ENCODE measurements at places on chromosomes 6 and 20.

DNA sequence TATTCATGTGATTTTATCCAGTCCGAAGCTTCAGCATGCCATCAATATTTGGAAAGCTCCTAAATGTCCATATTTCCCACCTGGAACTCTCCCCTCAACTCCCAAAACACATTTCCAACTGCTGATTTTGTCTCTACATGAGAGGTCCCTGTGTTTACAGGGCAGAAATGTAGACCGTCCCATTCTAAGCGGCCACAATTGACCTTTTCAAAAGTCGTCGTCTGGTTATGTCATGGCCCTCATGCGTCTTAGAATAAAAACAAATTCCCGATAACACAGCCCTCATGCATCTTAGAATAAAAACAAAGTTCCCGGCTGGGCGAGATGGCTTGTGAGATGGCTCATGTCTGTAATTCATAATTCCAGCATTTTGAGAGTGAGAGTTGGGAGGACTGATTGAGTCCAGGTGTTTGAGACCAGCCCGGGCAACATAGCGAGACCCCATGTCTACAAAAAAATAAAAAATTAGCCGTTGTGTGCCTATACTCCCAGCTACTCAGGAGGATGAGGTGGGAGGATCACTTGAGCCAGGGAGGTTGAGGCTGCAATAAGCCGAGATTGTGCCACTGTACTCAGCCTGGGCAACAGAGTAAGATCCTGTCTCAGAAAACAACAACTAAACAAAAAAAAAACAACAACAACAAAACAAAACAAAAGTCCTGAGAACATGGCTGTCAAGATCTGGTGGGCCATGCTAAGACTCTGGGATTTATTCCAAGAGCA lies 6.4 kb upstream of the ZNF217 start:
- no peak for DNase-seq

DNA sequence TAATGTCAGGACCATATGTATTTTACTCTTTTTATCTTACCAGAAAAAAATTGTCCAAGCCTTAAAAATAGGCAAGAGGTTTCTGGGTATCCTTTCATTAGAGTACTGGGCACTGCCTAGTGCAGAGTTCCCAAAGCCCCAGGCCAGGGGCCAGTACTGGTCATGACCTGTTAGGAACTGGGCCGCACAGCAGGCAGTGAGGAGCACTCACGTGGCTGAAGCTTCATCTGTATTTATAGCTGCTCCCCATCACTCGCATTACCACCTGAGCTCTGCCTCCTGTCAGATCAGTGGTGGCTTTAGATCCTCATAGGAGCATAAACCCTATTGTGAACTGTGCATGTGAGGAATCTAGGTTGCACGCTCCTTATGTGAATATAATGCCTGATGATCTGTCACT lies 632.9 kb downstream of the UTRN start:
- no peak for DNase-seq

DNA sequence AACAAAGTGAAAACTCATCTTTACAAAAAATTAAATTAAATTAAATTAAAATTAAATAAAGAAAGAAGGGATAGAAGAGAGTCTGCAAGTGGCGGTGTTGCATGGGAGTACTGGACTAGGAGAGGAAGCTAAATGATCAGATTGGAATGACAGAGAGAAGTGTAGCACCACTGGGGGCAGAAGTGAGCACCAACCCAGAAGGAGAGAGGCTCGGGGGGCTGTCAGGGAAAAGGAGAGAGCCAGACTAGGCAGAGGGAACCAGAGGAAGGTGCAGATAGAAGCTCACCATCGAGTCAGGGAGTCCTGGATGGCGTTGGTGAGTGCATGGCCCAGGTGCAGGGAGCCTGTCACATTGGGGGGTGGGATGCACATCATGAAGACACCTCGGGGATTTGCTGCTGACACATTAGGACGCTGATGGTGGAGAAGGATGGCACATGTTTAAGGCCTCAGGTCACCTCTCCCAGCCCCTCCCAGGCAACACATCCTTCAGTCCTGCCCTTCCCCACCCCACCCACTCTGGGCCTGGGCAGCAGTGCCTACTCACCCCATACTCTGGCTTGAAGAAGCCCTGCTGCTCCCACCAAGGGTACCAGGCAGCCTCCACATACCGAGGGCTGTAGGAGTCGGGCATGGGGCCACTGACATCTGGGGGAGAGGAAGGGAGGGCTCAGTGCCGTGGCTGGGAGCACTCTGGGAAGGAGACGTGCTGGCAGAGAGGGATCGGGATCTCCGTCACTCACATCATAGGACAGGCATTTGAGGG lies 4.0 kb downstream of the VARS1 start:
- DNase-seq: no peak

DNA sequence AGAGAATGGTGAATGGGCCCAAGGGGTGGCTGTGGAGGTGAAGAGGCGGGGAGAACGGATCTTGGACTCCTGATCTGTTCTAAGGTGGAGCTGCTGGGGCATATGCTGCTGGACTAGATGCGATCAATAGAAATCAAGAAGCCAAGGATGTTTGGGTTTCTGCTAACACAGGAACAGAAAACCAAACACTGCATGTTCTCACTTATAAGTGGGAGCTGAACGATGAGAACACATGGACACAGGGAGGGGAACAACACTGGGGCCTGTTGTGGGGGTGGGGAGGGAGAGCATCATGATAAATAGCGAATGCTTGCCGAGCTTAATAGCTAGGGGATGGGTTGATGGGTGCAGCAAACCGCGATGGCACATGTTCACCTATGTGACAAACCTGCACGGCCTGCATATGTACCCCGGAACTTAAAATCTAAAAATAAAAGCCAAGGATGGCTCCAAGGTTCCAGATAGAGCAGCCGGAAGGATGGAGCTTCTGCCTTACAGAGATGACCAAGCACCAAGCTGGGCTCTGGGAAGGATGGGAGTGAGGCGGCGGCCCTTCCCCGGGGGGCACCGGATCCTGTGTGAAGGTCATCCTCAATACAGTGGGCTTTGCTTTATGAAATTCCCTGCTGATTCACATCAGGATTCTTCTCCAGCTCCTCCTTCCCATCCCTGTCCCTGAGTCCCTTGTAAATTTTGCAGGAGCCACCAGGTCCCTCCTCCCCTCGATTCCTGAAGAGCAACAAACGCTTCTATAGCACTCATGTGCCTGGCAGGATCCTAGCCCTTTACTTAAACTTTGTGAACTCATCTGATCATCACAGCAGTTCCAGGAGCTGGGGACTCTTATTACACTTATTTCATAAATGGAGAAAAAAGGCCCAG lies 109.2 kb upstream of the PTPN1 start:
- DNase-seq: no peak

DNA sequence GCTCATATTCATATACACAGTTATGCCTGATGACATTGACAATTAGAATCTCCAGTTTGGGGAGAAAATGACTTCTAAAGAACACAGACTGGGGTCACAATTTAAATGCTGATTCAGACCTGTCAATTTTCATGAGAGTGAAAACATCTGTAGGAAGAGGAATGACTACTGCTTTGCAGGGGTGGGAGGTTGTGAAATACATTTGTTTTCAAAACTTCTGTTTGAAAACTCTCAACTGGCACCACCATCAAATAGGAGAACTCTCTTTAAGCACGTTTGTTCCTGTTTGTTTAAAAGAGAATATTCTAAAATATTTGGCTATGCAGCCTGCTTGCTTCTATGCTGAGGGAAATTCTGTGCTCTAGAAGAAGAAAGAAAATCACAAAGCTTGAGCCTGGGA lies 50.8 kb upstream of the ADGRF5 start:
- DNase-seq: no peak

DNA sequence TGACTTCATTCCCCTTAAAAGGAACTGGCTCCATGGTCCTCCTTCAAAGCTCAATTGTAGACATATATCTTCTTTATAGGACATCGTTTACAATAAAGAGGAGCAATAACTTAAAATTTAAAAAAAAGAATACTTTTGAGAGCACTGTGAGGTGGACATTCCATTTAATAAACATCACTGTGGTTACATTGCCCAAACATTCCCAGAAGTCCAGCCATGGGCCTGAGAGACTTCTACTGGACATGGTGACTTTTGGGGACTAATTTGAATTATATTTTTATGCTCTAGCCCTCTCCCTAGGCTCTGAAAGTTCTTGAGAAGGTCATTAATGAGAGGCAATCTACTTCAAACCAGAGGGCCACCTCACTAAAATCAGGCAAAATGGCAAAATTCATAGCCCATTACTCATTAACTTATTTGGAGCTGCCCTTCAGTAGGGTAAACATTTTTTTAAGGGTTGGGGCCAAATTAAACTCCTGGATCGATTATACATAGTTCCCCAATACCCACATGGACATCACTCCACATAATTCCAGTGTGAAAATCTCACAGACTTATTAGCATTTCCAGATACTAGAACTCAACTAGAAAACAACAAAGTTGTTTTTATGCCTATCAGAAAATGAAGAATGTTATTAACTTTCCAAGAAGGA lies 17.1 kb downstream of the ISM1 start:
- no peak for DNase-seq

- no peak for DNase-seq
Observed at GRCh38 chr6:15451738-15452137, 205.9 kb downstream of the JARID2 start.

DNA sequence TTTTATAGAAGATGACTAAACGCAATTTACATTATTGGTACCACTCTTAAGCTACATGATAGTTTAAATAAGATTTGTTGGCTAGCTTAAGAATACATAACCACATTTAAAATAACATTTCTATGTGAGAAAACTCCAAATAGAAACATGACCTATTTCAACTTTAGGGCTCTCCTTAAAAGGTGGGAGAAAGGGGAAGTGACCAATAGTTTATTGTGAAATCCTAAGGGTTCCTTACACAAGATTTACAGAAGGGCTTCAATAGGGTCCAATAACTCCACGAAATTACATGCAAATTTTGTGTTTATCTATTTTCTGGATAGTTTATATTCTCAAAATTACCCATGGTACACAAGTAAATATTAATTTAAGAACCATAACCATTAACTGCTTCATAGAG lies 91.6 kb upstream of the DST start:
- no peak for DNase-seq

DNA sequence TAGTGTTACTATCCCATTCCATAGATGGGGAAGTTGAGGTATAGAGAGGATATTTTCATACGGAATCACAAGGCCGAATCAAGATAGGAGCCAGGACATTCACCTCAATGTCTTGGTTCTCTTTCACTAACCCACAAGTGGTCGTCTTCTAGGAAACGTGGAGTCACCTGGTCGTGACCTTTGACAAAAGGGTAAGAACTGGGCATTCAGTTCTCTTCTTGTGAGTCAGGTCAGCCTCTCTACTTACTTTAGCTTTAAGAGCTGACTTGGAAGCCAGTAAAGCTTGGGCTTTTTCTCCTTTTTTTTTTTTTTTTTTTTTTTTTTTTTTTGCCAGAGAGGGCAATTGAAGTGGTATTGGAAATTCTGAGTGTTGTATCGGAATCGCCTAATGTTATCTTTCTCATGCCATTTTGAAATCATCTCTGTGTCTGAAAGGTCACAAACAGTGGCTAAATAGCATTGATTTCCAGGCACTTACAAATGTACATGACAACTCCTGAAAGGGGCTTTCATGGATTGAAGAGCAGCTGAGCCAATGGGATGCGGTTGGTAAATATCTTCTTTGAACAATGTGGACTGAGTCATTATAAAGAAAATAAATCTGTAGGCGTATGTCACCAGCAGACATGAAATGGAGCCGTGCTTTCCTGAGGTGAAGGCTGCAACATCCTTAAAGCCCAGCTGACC lies 356.9 kb downstream of the KIF16B start:
- no peak for DNase-seq

GRCh38 chr6:113901482-113901881 lies 44.3 kb downstream of the MARCKS start:
- no peak for DNase-seq

GRCh38 chr6:12261502-12261901 lies 28.7 kb upstream of the EDN1 start:
- DNase-seq: no peak

DNA sequence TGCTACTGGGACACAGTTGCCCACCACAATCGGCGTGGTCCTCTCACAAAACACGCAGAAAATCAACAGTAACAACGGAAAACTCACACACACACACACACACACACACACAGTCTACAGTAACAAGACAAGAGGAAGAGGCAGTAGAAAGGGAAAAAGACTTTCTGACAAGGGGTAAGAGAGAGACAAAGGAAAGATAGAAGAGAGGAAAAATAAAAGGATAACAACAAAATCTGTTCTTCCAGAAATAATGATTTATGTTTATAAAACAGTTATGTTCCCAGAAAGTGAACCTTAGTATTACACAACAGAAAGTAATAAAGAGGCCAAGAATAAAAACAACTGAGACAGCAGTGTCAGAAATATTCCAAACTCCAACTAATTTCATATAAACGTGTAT lies 2.9 kb downstream of the RANBP9 start:
- no peak for DNase-seq

DNA sequence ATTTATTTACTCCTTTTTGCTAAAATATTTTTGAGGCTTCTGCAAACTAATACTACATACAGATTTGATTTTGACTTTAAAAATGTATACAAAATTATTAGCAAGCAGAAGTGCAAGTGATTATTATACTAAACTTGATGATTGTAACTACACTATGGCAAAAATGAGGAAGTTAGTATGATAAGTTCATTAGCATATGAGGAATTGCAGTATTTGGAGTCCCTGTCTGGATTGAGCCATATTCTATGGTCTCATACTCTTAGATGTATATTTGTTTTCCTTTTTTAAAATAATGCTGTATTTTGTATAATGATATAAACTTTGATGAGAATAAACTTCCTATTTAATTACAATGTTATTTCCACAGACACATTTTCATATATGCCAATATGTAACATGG lies 13.9 kb downstream of the CRISP3 start:
- no peak for DNase-seq

- no peak for DNase-seq
Observed at GRCh38 chr6:97176468-97176867, 106.5 kb downstream of the MMS22L start.

DNA sequence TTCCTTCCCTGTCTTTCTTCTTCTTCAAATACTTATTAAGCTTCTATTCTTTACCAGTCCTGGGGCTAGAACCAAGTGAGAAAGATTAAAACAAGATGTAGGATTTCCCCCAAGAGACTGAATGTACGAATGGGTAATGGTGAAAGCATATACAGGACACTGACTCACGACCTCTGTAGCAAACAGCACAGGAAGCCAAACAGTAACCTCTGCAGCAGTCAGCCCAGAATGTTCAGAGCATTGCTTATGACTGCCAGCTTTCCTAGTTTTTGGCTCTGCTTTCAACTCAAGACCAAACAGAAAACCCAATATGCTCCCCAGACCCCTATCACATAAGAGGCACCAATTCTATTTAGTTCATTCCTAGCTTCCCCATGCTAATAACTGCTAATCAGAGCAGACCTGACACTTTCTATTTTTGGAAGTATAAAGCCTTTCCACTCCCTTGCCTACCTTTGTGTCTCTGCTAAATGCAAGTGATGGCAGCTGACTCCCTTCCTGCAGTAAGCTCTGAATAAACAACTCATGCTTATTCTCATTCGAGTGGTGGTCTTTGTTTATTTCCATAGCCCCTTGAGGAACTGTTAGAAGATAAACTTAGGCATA lies 690.6 kb downstream of the EPM2A start:
- DNase-seq: no peak

- DNase-seq: no peak
Observed at GRCh38 chr6:37620519-37620918, 77.2 kb downstream of the MDGA1 start.

GRCh38 chr20:10247440-10247839 lies 28.8 kb downstream of the SNAP25 start:
- DNase-seq: no peak
